Stimulated activated naive CD4-positive, alpha-beta T cell treated with Interleukin-2 at 50 U/mL for 16 hours (primary cell): ENCODE measurements at places on chromosomes 11 and 22.

DNA sequence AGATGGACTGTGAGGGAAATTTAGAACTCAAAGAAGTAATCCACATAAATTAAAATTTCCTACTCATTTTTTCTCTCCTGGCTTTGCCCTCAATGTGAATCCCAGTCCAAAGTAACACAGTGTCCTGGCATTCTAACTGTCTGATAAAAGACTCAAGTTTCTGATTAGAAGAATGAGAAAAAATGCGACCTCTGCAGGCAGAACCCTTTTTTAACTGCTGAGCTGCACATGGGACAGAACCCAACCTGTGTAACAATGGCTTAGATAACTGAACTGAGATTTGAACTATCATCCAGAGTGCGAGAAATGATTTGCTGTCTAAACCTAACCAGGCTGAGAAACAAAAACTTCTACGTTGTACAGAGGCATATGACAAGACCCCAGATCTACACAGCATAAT is 385.6 kb upstream of the LRRC4C start:
- no peak for DNase-seq

DNA sequence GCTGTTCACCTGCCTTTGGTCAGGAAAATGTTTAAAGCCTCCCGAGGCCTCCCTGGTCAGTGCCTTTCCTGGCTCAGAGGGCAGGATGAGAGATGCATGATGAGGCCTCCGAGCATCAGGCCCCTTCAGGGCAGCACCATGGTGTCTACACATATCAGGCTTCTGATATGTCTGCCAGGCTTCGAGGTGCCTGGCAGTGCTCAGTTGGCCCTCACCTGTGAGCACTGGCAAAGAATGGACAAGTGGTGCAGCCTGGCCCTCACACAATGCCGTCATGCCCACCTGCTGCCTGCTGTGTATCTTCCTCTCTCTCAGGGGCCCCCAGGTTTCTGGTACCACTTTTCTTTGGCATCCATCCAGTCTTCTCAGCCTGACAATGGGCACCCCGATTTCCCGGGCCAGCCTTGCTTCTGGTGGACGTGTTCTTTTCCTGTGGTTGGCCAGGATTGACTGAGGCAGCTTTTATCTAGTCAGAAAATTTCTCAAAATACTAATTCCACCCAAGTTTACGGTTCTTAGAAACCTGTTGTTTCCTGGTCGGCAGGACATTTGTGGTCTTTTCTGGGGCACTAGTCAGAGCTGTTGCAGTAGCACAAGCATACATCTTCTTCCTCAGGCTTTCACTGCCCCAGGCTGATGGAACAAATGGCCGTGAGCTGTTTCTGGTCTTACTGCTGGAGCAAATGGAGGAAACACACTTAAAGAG is 76.8 kb upstream of the SUSD2 start:
- no peak for DNase-seq

DNA sequence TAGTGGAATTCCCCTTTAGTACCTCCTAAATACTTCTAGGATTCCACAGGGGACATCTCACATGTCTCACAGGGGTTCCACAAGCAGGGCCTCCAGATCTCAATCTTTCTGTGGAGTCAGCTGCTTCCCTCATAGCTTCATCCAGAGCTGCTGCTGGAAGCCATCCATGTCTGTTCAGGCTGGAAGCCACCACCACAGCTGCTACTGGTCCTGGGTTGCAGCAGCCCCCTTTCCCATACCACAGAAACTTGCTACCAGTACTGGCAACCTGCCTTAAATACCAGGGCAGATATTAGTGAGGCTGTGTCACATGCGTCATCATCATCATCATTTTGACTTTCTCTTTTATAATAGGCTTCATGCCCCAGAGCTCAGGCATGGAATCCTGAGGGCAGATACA is 242.7 kb upstream of the NCAM1 start:
- DNase-seq, result no peak

- no peak for DNase-seq
These were observed 94.9 kb upstream of the ALX4 start for GRCh38 chr11:44404736-44405395.
